Right cardiac atrium (tissue), 5 donors: ENCODE measurements at places on chromosomes 7 and 10. TPM values are rescaled to one million over a fixed set of nuclear protein-coding genes. Genes with fewer than 3 reads are reported as not detected.

DNA sequence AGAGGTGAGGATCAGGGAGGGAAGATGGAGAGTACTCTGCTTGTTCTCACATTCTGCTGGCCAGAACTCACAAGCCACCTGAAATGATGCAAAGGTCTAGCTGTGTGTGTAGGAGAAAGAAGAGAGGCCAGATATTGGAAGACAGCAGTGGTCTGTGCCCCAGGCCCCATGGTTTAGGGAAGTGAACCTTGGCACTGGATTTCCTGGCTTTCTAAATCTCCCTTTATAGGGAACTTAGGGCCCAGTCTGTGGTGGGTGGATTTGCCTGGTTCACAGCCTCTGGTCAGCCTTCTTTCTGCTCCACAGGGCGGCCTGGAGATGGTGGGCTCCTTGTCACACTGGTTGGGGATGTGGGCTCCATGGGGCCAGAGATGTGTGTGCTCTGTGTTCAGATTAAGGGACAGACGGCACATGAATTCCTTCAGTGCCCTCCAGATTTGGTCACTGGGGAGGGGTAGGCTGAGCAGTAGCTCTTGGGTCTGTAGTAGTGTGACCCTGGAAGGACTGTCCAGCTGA, 9.5 kb upstream of the SH2D4B start:
- no peak for DNase-seq

DNA sequence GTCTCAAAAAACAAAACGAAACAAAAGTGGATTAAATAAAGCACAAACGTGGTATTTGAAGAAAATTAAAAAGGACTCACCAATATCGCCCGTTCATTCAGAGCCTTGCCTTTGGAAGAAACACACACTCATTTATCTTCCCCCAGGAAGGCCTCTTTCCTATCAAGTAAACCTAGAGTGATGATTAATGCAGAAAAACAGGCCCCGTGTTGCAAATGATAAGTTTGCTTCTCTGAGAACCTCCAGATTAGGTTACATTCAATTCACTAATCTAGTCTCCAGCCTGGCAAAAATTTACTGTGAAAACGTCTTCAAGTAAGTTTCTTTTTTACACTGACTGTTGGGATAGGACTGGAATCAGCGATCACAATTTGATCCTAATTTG, 78.0 kb upstream of the C1GALT1 start:
- no peak for DNase-seq

DNA sequence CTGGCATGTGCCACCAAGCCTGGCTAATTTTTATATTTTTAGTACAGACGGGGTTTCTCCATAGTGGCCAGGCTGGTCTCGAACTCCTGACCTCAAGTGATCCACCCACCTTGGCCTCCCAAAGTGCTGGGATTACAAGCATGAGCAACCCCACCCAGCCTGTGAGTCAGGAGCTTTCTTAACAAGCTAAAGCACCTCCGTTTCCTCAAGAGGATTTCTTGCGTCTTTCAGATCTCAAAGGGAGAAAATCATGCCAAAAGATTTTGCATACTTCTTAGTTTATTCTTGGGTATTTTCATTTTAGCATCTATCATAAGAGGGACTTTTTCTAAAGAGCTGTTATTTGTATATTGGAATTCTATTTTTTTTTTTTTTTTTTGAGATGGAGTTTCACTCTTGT, 47.9 kb upstream of the FOXK1 start:
- DNase-seq = no peak

- DNase-seq = no peak
Observed at GRCh38 chr10:124105594-124105993, 12.2 kb upstream of the CHST15 start.

GRCh38 chr7:116477625-116478024, 21.9 kb upstream of the CAV2 start:
- DNase-seq = no peak

DNA sequence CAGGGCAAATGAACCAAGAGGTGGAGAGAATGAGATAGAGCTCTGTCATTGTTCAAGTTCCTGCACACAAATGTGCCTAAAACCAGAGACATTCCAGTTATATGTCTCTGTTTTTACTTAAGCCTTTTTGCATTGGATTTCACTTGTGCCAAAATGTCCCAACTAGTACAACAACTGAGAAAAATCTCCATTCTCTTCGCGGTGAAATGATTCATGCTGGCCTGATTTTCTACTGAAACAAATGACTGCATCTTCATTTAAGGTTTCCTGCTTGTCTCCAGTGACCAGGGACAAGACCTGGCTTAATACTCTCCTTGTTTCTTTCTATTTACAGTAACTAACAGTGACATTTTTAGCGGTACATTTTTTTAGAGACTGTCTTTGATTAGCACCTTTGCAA, 714.9 kb downstream of the KCNMA1 start:
- DNase-seq = no peak

GRCh38 chr10:46285300-46285699, 1.5 kb upstream of the ANTXRL start:
- no peak for DNase-seq

- DNase-seq = no peak
Observed at GRCh38 chr10:90912174-90912573, 8.7 kb downstream of the ANKRD1 start.

- DNase-seq = no peak
Observed at GRCh38 chr10:29917311-29917710, 142.1 kb downstream of the JCAD start.

Gene KCNH2
- total RNA-seq = 163 TPM

DNA sequence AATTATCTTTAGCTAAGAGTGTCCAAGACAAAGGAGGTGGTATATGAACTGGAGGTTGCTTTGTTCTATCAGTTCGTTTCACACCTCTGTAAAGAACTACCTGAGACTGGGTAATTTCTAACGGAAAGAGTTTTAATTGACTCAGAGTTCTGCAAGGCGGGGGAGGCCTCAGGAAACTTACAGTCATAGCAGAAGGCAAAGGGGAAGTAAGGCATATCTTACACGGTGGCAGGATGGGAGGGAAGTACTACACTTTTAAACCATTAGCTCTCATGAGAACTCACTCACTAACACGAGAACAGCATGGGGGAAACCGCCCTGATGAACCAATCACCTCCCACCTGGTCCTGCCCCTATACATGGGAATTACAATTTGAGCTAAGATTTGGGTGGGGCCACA, 1202.3 kb upstream of the LRRTM3 start:
- DNase-seq = no peak
